Germinal center (tissue), 1 donor: ENCODE measurements at places on chromosomes 4 and X.

GRCh38 chr4:98232202-98232601 lies 29.0 kb upstream of the RAP1GDS1 start:
- no peak for DNase-seq

- peak; percentile 8 for DNase-seq
Measured at GRCh38 chr4:143021384-143021783, 163.3 kb upstream of the USP38 start.

- DNase-seq = no peak
Measured at GRCh38 chr4:38894322-38894982, 26.8 kb downstream of the FAM114A1 start.

DNA sequence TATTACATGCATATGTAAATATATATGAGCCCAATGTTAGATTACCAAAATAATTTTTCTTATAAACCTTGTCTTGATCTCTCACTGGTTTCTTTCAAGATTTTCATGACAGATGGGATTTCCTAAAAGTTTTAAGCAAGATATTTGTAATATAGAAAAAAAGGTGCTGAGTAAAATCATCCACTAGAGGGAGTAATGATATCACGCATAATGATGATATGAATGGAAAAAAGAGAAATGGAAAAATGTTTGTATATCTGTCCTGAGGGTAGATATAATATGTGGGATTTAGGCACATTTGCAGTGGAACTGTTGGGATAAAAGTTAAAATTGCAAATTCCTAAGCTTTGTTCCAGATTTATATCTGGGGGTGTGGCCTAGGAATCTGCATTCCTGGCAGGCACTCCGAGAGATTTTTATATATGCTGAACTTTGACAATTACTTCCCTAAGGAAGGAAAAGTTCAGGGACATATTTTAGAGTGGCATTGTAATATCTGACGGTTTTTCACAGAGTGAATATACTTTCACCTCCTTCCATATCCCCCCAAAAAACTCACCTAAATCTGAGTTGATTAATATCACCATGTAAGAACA lies 60.5 kb downstream of the TMA16 start:
- peak; percentile 45 for DNase-seq

- no peak for DNase-seq
Measured at GRCh38 chrX:78106651-78106986, 2.6 kb downstream of the PGK1 start.

DNA sequence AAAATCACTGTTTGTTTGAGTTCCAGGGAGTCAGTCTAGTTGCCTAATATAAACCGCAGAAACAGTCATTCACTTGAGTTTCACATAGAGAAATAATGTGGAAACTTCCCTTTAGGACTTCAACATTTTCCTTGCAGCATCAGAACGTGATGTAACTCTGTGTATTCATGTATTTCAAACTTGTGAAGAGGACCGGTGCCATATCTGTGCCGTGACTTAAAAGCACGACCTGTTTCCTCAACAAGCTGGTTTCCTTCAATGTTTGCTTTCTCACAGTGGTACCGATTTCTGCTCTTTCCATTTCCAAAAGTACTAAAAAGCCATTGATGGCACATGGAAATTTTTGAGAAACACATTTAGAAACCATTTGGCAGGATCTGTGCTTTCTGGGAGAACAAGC lies 166.6 kb upstream of the RAPGEF2 start:
- no peak for DNase-seq

- no peak for DNase-seq
Measured at GRCh38 chr4:25938787-25939186, 24.8 kb downstream of the SMIM20 start.

GRCh38 chr4:114527170-114527569 lies 71.4 kb upstream of the UGT8 start:
- DNase-seq = no peak

GRCh38 chr4:174435974-174436373 lies 86.3 kb downstream of the HPGD start:
- DNase-seq = no peak

DNA sequence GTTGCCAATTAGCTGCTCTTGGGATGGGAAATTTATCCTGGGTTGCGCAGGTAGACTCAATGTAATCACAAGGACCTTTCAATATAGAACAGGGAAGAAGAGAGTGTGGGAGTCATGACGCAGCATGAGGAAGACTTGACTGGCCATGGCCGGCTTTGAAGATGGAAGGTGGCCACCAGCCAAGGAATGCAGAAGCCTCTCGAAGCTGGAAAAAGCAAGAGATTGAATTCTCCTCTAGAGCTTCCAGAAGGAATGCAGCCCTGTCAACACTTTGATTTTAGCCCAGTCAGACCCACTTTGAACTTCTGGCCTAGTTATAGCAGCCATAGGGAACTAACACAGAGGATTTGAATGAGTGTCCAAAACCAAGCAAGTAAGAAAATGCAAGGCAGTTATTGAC lies 14.7 kb upstream of the SH3KBP1 start:
- no peak for DNase-seq

DNA sequence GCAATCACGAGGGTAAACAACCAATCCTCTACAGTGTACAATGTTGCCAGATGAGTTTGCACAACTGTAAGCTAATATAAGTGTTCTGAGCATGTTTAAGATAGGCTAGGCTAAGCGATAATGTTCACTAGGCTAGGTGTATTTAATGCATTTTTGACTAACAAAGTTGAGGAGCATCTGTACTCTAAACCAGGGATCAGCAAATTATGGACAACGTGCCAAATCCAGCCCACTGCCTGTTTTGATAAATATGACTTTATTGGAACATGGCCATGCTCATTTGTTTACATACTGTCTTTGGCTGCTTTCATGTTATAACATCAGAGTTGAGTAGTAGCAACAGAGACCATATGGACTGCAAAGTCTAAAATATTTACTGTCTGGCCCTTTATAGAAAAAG lies 46.3 kb upstream of the ARHGEF6 start:
- no peak for DNase-seq

DNA sequence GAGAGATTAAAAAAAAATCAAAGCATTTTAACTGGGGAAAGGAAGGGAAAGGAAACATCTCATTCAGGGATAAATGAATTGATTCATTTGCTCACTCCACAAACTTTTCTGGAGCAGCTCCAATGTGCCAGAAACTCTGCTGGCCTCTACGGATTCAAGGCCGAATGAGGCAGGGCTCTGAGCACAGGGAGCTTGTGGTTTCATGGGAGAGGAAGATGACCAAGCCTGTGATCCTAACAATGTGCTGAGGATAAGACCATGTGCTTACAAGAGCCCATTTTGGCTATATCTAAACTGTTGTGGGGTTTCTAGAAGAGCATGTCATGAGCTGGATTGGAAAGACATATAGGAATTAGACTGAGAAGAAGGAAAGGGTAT lies 137.5 kb downstream of the ZNF674 start:
- DNase-seq = no peak

- DNase-seq = no peak
Measured at GRCh38 chr4:117134386-117134785, 49.0 kb upstream of the TRAM1L1 start.

DNA sequence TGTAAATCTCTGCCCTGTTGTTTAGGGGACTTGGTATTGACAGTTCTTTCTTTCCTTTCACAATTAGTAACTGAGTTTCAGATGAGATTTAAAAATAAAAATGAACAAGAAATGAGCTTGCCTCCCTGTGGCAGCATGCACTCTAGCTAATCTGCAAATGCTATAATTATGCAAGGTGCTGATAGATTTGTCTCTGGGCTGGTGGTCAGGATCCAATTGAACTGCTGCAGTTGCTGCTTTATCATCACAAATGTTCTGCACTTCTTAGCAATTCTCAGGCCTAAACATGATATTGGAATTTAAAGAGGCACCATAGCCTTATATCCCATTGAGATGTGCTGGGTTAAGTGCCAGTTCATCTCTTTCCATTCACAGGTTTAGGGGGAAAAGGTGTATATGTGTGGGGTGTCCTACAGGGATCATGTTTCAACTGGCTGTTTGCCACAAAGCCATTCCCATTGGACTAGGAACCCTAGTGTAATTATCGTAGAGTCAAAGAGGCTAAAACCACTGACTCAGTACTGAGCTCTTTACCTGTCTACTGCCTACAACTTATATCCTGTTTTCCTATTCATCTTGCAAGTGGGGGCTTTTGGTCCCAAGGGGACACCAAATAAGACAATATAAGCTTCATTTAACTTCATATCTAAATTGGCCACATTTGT lies 260.3 kb upstream of the TEX13A start:
- no peak for DNase-seq

GRCh38 chr4:48347282-48347921 lies 6.1 kb downstream of the SLAIN2 start:
- DNase-seq = no peak

DNA sequence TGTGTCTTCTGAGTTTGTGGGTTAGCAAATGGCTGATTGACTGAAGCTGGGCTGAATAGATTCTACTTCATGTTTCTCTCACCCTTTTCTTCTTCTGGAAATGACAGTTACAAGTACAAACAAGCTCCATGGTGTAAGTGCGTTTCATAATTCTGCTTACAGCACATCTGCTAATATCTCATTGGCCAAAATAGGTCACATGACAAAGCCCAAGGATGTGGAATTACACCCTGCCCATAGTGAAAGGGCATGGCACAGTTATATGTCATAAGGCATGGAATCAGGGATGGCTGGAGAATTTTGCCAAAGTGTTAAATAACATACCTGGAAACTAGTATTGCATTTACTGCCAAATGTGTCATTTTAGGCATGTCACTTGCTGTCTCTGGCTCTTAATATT lies 327.2 kb downstream of the NKX6-1 start:
- no peak for DNase-seq

DNA sequence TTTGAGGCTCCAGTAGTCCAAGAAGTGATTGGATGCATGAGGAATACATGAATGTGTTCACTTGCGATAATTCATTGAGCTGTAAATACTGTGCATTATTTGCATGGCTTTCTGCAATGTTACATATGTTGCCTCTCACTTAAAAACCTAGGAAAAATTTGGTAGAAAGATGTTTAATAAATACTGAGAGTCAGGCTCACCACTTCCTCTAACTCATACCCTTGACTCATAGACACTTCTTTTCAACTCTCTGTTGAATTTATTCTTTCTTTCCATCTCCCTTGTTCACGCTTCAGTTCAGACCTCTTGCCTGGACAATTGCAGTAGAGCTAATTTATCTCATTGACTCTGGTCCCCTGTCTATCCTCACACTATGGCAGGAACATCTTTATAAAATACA lies 35.8 kb upstream of the LEF1 start:
- no peak for DNase-seq

- no peak for DNase-seq
Measured at GRCh38 chrX:34578237-34578636, 78.8 kb downstream of the TMEM47 start.

DNA sequence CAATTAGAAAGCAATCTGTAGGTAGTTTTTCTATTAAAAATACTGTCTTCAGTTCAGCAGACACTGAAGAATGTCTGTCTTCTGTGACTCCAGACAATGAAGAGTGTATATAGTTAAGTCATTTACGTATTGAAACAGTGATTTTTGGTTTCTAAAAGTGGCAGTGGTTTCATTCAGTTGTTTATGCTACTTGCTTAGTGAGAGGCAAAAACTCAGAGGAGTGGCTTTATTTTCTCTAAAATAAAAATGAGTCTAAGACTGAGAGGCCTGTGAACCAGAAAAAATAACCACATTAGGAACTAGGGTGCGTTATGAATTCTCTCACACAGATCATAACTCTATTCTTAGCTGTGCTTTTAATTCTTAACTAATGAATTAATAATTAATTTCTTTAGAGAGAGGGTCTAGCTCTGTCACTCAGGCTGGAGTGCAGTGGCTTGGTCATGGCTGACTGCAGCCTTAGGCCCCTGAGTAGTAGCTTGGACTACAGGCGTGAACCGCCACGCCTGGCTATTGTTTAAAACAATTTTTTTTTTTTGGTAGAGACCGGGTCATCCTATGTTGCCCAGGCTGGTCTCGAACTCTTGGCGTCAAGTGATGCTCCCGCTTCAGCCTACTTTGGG lies 31.4 kb downstream of the FREM3 start:
- no peak for DNase-seq

DNA sequence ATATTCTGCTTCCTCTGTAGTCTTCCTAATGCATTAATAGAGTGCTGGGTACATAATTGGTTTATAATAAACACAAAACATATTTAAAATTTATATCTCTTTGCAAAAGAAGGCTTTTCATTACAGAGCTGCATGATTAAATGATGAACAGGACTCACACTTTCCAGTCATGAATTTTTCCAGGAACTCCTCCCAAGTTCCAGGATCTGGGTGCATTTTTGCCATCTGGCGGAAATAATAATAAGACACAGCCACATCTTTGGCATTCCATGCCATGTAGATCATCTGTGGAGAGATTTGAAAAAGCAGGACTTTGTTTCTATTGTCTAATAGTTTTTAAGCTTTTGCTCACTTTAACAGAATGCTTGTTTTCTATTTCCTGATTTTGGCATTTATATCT lies 40.2 kb upstream of the SULT1B1 start:
- DNase-seq = no peak

GRCh38 chr4:89658701-89659024 lies 178.3 kb downstream of the SNCA start:
- no peak for DNase-seq

- no peak for DNase-seq
Measured at GRCh38 chrX:45850197-45850774, 649.6 kb upstream of the DIPK2B start.

DNA sequence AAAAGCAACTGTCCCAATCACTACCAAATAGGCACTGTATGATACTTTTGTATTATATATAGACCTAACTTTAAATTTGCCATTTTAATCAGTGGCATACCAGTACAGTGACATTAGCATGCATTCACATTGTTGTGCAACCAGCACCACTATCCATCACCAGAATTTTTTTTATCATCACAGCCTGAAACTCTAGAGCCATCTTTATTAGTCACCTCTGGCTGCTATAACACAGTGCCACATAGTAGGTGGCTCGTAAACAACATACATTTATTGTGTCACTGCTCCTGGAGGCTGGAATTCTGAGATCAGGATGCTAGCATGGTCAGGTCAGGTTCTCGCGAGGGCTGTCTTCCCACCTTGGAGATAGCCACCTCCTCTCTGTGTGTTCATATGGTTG lies 188.4 kb upstream of the GALNT7 start:
- no peak for DNase-seq

DNA sequence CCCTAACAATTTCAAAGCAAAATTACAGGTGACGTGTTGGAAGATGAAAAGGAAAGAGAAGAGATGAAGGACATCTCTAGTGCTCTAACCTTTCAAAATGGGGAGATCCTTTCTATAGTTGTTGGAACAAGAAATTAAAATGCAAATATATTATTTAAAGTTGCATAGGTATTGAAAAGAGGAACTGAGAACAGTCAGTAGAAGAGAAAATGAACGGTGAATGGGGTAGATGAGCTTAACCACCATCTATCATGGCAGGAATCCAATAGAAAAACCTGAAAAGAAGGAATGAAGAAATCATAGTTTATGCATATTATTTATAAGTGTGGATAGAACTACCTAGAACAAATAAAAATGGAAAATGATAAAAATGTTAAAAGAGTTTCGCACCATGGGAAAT lies 42.0 kb downstream of the ANXA5 start:
- DNase-seq = peak; percentile 16

DNA sequence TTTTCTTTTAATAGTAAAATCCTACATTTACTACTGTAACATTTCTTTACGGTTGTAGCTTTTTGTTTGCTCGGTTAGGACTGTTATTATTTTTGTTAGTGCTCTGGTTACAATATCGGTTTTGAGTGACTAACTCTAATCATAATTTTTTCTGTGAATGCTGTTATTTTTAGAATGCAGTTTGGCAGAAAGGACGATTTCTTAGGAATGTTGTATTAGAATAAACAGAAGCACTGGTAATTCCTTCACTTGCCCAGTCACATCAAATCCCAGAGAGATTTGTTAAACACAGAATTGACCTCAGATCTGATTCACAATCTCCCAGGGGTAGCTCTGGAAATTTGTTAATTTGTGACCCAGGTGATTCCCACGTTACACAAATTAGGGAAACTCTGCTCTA lies 21.7 kb downstream of the DDIT4L start:
- DNase-seq = no peak
